B cell (primary cell): ENCODE measurements at places on chromosomes 2 and 18. TPM values are rescaled to one million over a fixed set of nuclear protein-coding genes. Genes with fewer than 3 reads are reported as not detected.

The ADD2 gene
- polyA plus RNA-seq, result 12.9 and 15.9 TPM in 2 replicates

GRCh38 chr2:42777883-42778805, 14.2 kb upstream of the OXER1 start:
- no peak for DNase-seq
- H3K27ac ChIP-seq, result no peak overlapping the region
- no peaks in the 10 kb centered on the region for H3K27me3 ChIP-seq

DNA sequence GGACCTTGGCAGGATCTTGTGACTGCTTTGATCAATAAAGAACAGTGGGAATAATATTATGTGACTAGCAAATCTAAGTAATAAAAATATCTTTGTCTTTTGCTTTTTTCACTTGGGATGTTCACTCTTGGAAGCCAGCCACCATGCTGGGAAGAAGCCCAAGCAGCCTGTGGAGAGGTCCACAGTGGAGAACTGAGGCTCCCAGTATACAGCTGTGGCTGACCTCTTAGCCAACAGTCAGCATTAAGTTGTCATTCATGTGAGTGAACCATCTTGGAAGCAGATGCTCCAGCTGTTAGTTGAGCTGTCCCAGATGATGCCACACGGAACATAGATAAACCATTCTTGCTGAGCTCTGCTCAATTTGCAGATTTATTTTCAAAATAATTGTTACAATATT, 160.0 kb downstream of the OSR1 start:
- H3K4me3 ChIP-seq, result no peak overlapping the region
- H3K4me1 ChIP-seq, result no peaks in the 10 kb centered on the region
- no peak for DNase-seq
- H3K27me3 ChIP-seq, result no peaks in the 10 kb centered on the region
- no peaks in the 10 kb centered on the region for H3K36me3 ChIP-seq
- H3K27ac ChIP-seq, result no peak overlapping the region

DNA sequence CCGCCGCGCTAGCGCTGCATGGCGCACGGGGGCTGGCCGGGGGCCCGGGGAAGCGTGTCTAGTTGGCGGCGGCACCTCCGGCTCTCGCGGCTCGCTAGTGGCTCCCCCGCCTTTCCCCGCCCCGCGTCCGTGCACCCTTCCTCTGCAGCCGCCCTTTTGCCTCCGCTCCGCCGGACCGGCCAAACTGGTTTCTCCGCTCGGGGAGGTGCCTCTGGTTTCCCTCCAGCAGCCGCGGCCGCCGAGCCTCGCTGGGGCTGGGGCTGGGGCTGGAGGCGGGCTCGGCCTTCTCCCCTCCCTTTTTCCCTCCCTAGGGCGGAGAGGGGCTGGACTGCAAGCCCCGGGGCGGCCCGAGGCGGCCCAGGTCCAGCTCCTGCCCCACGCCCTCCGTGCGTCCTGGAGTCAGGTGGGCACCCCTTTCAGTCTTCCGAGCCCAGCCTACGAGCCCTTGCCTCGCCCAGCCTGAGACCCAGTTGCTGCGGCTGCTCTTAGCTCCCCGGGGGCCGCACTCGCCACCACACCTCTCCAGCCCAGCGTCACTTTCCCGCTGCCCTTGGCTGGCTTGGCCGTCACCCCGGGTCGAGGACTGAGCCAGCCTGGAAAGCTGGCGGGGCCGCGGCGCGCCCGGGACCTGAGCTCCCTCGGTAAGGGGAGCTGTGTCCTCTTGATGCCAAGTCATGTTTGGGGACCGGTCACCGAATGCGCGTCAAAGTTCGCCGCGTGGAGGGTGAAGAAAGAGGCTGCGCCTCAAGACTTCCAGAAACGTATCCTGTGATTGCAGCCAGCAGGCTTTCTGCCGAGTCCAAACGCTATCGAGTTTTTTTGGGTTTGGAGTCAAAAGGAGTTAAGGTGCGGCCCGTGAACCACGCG, at the start of gene ATP8B1:
Gene ATP8B1, minus strand, starts transcription at position 213 of the 867 bp plus-strand sequence. CDS start 71,508 bp downstream, outside the sequence.
- peaks cover 25% of the 10 kb centered on the region for H3K4me1 ChIP-seq
- H3K36me3 ChIP-seq, result no peaks in the 10 kb centered on the region
- H3K27me3 ChIP-seq, result peaks cover 13% of the 10 kb centered on the region
- H3K4me3 ChIP-seq, result peak within 1 kb of the TSS; percentile 69
- DNase-seq, result peak; percentile 40

DNA sequence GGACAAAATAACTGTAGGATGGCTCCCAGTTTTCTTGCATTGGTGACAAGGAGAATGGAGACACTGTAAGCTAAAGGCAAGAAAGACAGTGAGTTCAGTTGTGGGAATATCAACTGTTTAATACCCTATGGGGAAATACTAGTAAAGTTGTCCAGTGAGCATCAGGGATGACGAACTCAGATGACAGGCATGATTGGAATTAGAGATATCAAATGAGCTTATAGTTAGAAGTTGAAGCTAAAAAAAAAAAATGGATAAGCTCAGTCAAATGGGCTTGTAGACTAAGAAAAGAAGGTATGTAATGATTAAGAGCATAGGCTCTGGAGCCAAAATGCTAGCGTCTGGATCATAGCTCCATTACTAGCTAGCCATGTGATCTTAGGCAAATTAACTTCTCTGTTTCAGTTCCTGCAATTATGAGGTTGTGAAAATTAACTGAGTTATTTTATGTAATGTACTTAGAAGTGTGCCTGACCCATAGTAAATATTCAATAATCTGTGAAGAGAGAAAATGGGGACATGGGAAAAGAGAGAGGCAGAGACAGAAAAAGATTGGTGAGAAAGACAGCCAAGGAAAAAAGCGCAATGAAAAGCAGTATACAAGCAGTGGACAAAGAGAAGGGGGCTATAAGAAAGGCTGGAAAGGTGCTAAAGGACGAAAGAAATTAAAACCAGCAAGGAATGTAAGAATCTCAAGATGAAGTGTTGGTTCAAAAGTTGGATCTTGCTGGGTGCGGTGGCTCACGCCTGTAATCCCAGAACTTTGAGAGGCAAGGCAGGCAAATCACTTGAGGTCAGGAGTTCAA, 95.7 kb upstream of the SLC39A10 start:
- H3K36me3 ChIP-seq, result no peaks in the 10 kb centered on the region
- H3K27me3 ChIP-seq, result no peaks in the 10 kb centered on the region
- peaks cover 62% of the 10 kb centered on the region for H3K4me1 ChIP-seq
- H3K4me3 ChIP-seq, result peak overlapping the region; percentile 13
- H3K27ac ChIP-seq, result peak overlapping the region; percentile 94
- peak; percentile 80 for DNase-seq
